ENCODE measurements at places on chromosomes 7 and 10. TPM values are rescaled to one million over a fixed set of nuclear protein-coding genes. Genes with fewer than 3 reads are reported as not detected.

GRCh38 chr7:159098811-159099655 lies 45.6 kb downstream of the VIPR2 start:
- peak; percentile 11 for DNase-seq

DNA sequence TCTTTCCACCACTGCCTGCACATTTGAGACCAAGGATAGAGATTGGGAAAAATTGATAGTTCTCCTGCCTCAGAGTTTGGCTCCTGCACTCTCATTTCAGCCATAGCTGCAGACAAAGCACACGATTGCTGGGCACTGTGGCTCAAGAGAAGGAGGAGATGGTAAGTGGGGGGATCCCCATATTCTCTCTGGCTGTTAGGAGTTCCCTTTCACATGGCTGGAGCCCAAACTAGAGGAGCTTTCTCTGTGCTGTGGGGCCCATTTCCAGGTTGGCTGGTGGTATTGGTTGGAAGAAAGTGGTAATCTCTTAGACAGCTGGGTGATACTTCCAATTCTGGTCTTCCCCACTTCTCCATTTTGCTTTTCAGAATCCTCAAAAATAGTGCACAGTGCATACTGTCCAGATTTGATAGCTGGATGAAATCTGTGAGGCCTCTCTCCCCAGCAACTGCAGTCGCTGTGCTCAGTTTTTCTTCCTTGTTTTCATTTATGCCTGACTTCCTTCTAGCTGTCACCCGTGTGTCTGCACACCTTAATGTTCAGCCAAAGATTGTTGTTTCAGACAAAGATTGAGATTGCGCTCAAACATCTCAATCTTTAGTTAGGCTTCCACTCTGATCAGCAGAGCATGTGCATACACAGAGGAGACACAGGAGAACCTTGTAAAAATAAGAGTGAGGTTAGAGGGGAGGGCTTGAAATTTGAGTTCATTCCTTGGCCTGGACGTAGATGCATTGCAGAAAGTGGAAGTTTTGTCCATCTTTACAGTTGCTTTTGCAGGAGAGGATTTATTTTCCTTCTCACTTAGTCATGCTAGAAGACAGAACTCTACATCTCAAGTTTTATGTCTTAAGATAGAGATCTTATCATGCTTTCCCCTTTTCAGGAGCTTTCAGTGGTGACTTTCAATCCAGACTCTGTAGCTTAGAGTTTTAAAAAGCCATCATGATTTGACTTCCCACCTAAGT lies 28.6 kb downstream of the RABGEF1 start:
- DNase-seq = no peak

The GNGT1 gene
- not detected for total RNA-seq

The MEOX2 gene
- total RNA-seq = 1.6 TPM

DNA sequence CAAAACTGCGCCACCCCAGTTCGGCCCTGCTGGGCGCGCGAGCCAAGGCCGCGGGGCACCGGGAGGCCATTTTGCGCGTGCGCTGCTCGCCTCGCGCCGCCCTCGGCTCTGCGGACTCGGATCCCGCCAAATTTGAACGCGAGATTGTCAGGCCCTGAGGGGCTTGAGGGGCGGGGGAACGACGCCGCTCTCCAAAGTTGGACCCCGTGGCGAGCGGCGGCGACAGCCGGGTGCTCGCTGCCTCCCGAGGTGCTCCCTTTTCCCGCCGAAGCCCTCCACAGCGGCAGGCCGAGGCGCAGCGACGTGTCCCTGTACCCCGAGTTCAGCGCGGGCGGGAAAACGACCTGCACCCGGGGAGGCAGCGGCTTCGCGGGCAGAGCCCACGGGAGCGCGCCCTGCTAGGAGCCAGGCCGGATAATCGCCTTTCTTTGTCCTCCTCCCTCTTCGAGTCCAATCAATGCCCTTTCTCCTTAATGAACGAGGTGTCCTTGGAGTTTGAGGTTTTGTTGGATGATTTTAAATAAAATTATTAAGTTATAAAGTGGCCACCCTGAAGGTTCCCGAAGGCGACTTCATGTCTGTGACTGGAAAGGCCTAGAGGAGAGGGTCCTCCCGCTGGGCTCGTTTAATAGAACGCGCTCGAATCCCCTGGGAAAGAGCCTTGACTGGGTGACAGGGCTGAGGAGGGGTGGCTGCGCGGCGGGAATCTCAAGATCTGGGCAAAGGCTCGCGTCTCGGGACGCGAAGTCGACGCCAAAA lies 10.7 kb upstream of the SPAG6 start:
- no peak for DNase-seq

The GPNMB gene
- total RNA-seq = 25.8 TPM

- no peak for DNase-seq
Measured at GRCh38 chr10:104630731-104631130, 10.4 kb upstream of the SORCS3 start.

The TPK1 gene
- total RNA-seq = 15.1 TPM

The TAC1 gene
- total RNA-seq = not detected

- no peak for DNase-seq
Measured at GRCh38 chr7:46786221-46786954, 795.5 kb downstream of the TNS3 start.

The ZNF32 gene
- total RNA-seq = 22.7 TPM

DNA sequence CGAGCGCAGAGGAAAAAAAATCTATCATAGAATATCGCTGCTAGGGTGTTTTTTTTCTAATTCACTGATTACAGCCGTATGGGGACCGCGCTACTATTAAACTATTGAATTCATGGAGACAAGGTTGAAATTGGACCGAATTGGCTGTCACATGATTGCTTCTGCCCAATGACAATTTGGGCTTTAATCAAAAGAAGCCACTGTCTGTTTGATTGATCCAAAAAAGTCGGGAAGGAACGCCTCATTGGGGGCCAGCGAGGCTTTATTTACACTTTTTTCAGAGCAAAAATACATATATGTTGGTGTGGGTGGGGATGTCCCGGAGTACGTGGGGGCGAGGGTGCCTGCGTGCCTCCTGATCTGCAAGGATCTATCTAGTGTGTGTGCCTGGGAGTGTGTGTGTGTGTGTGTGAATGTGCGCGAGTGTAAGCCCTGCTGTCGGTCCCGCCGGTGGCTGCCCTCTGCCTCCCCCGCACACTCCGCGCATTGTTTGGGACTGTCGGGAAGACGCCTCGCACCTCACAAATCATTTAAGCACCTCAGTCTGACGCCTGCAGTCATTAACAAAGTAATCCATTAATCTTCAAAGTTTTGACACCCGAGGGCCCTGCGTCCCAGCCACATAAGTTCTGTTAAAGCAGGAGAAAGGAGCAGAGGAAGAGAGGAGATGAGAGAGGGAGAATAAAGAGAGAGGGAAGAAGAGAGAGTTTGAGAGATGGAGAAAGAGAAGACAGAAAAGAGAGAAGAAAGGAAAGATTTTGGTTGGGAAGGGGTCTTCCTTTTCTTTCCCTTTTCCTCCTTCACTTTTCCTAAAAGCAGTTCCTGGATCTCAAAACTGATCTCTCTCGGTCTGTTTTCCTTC lies at the start of gene HOXA2:
Gene HOXA2 (minus strand): TSS at position 103 of the 862 bp plus-strand sequence. CDS start 183 bp downstream, outside the sequence.
- DNase-seq = peak; percentile 56

The HYAL4 gene
- not detected for total RNA-seq

The AGR2 gene
- 32.9 TPM for total RNA-seq

GRCh38 chr10:92156874-92157773 lies 133.8 kb downstream of the CPEB3 start:
- no peak for DNase-seq

DNA sequence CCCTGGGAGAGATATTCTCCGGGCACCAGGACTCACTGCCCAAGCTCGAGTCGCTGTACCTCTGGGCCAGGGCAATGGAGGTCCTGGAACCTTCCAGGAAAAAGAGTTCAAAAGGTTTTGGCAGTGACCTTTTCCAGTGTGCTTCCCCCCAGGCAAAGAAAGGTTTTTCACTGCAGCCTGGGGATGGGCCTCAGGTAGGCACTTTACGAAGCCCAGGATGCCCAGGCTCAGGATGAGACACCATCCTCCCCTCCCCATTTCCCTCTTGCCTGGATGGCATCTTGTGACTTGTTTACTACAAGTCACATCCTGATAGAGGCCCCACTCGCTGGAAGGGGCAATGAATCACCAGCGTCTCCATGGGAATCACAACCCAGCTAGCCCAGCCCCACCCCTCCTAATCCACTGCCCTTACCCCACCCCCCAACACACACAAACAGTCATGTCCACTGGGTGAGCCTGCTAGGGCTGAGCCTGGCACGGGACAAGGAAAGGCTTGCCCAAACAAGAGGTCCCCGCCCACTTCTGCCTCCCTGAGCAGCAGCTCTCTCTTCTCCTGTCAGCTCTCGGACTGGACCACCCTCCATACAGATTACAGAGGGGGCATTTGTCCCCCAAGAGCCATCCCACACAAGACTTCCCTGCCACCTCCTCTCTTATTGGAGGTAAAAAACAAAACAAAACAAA lies 93.8 kb upstream of the SMNDC1 start:
- peak; percentile 84 for DNase-seq
